ENCODE measurements at places on chromosomes 5 and 9.

GRCh38 chr9:2623288-2624050 is 1.9 kb downstream of the VLDLR start:
- DNase-seq = no peak

- no peak for DNase-seq
Observed at GRCh38 chr5:177555228-177555627, 865 bp upstream of the FAM193B start.

GRCh38 chr9:111613436-111614040 is 14.1 kb upstream of the PTGR1 start:
- DNase-seq = no peak

GRCh38 chr9:108156270-108156998 is 666.9 kb upstream of the KLF4 start:
- no peak for DNase-seq

DNA sequence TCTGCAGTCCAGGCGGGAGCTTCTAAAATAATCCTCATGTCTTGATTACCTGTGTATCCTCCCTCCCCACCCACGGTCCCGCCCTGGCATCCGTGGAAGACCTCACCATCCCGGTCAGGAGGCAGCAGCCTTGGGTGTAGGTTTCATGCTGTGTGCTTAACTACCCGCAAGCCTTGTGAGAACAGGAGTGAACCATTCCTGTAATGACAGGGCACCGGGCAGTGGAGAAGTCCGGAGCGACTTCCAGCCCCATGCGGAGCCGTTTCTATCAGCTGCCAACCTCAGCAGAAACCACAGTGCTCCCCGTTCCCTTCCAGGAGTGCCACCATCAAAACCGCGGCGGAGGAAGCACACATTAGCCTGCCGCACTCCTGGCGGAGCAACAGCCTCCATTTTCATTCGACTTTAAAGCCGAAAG is 123.5 kb upstream of the LMX1B start:
- no peak for DNase-seq

- DNase-seq = no peak
Observed at GRCh38 chr9:112555101-112555643, 68.5 kb downstream of the KIAA1958 start.

- DNase-seq = no peak
Observed at GRCh38 chr9:24614070-24614469, 68.4 kb upstream of the IZUMO3 start.

- no peak for DNase-seq
Observed at GRCh38 chr9:74447451-74448193, 49.5 kb upstream of the RORB start.

DNA sequence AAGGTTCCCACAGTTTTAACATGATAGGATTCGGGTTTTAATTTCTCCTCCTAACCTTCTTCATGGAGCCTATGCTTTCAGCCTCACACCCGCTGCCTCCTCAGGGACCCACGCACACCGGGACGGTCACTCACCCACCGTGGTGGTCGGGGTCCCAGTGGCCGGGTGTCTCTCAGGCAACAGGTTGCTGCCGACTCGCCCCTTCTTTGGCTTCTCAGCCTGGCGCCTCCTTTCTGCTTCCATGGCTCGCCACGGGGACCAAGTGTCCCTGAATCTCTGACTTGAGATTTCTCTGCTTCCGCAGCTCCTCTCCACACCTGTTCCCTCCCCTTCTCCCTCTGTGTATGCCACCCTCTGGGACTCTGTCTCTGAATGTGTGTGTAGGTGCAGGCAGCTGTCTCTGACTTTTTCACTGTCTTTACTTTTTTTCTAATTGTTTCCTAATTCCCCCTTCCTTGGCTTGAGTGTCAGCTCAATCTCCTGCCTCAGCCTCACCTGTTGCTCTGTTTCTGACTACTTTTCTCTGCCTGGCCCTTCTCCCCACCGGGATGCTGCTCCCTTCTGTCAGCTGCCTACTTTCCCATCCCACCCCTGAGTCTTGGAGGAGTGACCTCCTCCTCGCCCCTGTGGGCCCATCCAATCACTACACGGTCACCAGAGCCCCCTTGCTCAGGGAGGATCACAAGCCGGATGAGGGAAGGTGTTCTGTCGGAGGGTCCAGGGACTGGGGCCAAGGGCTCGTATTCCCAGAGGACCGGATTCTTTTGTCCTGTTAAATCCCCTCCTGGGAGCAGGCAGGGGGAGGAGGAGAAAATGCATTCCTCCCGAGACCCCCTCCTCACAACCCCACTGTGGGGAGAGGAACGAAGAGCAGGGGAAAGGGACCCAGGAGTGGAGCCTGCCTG is at the start of gene PROP1:
Gene PROP1, minus strand, starts transcription at position 552 of the 905 bp plus-strand sequence. Its CDS starts 309 bp downstream, at position 243.
- no peak for DNase-seq

DNA sequence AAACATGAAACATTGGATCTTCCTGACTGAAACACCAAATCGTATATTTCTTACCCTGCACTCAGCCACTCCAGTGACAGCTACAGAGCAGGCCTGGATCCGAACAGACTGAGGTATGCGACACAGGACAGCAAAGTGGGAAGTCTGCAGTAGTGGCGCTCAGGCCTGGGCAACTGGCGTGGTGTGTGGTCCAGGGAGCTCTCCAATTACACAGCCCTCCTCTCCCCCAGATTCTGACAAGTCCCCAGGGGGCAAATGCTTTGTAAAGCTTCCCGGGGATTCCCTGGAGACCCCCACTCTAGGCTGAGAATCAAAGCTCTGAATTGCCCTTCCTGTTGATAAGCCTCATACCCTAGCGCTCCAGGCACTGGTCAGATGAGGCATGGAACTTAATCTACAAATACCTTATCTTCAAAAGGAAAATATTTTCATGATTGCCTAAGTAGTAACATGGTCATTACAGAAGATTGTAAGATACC is 104.8 kb upstream of the ERCC6L2 start:
- no peak for DNase-seq

GRCh38 chr9:127215268-127216209 is 49.0 kb upstream of the GARNL3 start:
- DNase-seq = no peak

DNA sequence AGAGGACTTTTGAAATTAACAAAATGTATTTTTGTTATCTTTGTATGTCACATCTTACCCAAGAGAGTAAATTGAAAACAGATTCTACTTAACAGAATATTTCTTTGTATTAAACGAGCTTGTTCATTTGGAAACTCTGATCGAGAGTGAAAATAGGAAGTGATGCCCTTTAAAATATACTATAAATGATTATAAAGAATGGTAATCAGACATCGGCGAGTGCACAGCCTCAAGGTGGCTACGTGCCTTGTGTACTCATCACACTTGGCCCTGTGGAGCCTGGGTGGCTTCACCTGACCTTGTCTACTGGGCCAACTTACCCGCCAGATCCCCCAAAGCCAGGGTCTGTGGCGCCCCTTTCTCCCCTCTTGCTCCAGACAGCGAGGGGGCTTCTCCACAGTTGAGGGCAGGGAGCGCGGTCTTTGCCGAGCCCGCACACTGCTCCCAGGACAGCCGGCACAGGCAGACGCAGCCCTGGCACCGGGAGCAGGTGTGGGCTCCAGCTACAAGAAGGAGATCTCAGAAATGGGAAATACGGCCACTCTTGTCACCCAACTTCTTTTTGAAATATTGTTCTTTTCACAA is 243.2 kb downstream of the CEMIP2 start:
- no peak for DNase-seq

DNA sequence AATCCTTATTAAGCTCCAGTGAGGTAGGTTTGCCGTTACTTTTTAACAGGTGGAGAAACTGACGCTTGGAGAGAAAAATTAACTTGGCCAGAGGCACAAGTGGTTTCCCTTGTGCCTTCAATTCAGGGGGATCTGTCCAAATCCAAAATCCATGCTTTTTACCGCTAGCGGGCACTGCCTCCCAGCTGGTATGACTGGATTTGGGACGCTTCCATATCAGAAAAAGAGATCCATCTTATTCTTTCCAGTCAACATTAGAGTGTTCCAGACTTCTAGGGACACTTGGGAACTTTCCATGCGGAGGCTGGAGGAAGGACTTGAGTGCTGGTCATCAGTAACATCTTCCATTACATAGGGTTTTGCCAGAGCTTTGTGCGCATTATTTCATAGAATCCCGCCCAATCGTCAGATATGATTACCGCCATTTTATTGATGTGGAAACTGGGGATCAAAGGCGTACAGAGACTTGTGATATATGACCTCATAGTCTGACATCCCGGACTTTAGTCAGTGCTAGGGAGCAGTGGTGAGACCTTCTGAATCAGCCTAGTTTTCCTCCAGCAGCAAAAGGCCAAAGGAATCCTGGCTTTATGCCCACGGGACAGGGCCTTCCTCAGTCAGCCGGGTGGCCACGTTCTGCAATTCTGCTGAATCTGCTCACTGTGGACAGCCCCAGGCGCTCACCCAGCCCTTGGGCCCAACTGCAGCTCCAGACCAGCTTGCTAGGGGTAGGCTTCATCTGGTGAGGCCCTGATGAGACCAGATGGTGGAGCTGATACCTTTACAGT is 1.1 kb upstream of the GNPDA1 start:
- DNase-seq = peak; percentile 54

- no peak for DNase-seq
Observed at GRCh38 chr9:135320331-135320730, 159.3 kb upstream of the PPP1R26 start.

DNA sequence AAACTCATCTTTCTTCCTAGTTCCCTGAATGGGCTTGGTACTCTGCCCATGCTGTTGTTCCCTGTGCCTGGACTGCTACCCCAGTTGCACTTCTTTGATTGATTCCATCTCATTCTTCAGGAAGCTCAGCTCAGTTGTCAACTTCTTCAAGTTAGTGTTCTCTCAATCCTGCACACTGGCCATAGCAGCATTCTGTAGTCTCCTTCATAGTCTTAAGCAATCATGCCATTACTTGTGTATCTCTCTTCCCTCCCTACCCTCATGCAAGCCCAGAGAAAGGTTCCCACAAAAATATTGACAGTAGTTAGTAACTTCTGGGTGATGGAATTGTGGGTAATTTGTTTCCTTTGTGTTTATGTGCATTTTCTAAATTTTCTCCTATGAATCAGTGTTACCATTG is 5.5 kb downstream of the KDM4C start:
- DNase-seq = no peak
